NCI-H187 (cell line): ENCODE measurements at places on chromosomes 6 and 20.

DNA sequence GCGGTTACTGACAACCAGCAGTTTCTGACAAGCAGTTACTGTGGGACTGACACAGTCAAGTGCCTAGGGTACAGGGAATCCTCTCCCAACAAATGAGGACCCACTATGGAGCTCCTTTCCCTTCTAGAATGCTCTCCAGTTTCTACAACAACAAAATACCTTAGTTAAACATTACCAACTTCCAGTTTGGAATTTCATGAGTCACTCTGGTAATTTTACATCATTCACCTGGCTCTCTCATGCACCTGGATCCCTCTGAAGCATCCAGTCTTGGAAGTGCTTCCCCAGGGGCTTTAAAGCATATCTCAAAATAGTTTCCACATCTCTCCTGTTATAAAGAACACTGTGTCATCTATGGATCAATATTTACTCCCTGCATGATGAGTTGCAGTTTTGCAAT is 286.7 kb upstream of the SPTLC3 start:
- DNase-seq: no peak

- no peak for DNase-seq
These were observed 135.6 kb downstream of the BTBD9 start for GRCh38 chr6:38503960-38504682.

- no peak for DNase-seq
These were observed 2.5 kb downstream of the PPDPF start for GRCh38 chr20:63522981-63523611.

DNA sequence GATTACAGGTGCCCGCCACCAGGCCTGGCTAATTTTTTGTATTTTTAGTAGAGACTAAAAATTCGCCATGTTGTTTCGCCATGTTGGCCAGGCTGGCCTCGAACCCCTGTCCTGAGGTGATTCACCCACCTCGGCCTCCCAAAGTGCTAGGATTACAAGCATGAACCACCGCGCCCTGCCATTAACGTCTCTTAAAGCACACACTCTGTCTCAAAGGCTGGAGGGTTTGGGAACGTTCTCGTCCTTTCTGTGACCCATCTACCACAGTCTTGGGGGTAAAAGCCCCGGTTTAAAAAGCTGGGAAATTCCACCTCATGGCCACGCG is 57.8 kb upstream of the ARID1B start:
- no peak for DNase-seq

GRCh38 chr6:18280084-18280483 is 15.8 kb upstream of the DEK start:
- peak; percentile 24 for DNase-seq

DNA sequence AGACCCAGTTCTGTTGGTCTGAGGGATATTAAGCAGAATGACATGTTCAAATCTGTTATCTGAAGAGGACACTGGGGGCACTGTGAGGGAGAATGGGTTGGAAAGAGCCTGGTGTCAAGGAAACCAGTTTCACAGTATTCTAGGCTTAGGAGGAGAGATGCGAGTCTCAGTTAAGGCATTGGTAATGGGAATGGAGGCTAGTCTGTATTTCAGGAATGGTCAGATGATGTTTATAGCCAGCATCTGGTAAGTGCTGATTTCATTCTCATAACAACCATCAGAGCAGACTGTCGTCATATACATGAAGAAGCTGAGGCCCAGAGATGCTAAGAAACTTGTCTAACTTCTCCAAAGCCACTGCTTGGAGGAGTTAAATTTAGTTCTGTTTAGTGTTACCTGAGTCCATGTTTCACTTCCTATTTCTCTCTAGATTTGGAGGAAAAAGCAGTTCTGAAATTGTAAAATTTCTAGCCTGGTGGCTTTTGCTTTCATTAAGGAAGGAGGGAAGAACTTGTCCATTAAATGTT is 242.0 kb downstream of the ARID1B start:
- DNase-seq: no peak

DNA sequence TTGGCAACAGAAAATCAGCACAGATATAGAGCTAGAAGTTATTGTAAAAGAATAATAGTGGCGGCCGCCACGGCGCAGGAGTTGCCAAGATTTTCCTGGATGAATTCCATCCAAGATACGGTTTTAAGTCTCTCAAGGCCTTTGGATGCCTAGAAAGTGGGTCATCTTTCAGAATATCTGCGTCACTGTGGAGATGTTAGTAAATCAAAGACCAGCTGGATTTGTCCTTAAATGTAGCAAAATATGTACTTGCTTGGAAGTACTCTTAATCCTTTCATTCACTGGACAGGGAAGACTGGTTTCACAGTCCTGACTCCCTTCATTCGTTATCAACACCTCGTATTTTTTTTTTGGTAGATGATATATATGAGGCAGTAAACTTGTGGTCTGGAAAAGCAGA is 83.0 kb downstream of the SLC22A3 start:
- no peak for DNase-seq

GRCh38 chr6:105077596-105078385 is 102.0 kb downstream of the POPDC3 start:
- no peak for DNase-seq

GRCh38 chr6:35897036-35897435 is 23.9 kb downstream of the SRPK1 start:
- no peak for DNase-seq

DNA sequence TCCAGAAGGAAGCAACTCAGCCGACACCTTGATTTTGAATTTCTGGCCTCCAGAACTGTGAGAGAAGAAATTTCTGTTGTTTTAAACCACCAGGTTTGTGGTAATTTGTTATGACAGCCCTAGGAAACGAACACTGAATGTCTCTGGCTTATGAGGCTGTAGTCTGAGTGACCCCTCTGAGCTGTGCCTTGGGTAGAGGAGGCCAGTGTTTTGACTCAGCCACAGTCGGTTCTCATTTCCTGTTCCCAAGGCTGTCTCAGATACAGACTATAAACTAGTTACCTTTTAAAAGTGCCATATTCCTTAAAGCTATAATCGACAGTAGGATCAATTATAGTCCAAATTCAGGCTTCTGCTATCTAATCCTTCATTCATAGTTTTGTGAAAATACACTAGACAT is 391.2 kb upstream of the MAP3K7 start:
- DNase-seq: no peak

DNA sequence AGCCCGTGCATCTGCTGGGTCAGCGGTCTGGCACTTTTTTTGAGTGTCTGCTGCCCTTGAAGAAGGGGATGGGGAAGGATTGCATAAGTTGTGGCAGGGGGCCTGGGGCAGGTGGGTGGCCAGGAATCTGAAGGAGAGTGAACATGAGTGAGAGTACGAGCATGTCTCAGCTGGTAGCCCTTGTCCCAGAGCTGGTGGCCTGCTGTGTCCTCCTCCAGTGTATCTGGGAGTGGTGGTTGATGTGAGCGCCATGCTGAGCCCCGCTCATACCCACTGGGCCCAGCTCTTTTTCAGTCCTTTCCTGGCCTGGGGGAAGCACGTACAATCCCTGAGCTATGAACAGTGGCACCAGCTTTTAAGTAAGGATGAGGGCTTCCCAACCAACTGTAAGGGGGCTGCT is 136.2 kb upstream of the AGPAT4 start:
- no peak for DNase-seq

GRCh38 chr6:10424040-10424439 is 9.2 kb upstream of the TFAP2A start:
- DNase-seq: peak; percentile 46

GRCh38 chr6:158910484-158911440 is 89.2 kb downstream of the RSPH3 start:
- no peak for DNase-seq

- DNase-seq: no peak
These were observed 164.8 kb downstream of the QKI start for GRCh38 chr6:163579111-163579879.

DNA sequence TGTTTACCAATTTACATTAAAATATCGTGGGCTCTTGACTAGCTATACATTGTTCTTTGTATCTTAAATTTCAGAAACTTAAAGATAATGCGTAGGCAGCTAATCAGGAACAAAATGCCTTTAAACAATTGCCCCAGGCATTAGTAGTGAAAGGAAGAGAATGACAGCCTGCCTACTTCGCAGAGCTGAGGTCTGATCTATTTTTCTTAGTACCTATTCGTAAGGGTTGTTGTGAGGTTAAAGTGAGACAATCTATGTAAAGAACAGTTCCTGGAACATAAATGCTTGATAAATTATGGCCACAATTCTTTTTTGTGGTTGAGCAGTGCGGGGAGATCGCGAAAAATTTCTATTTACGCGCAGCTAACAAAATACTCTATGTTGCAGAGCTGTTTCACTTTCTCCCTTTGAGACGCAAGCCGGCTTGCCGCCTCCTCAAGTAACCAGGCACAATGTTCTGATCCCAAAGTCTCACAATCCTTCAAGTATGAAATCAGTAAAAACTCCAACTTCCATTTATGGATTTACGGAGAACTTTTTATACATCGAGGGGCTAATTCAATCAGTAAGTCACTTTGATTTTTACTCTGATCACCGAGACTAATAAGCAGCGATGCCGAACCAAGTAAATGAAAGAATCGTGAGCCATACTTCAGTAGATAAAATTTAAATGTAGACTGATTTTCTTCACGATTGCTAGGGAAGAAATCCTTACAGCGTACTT is 878 bp upstream of the PNRC1 start:
- no peak for DNase-seq

GRCh38 chr6:110534731-110535492 is 58.5 kb upstream of the SLC22A16 start:
- DNase-seq: no peak

DNA sequence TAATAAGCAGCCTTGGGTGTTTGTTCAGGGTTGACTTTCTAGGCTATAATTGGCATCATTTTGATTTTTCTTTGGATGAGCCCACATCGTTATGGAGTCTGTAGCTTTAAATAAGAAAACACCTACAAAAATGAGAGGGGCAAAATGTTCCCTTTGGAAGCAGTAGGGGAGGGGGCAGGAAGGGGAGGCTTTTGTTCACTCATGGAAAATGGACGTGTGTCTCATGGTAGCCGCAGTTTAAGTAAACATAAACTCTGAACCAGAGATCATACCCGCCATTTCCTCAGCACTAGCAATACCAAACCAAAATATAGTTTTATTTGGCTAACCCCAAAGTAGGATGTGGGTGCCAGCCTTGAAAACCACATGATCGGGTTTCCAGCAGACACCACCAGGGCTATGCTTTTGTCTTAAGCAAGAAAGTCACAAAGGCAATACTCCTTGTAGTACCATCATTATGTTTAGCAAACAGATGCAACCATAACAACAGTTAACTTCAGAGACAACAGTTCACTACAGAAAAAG is 572.5 kb upstream of the JAG1 start:
- no peak for DNase-seq

GRCh38 chr20:47540443-47541354 is 39.0 kb downstream of the NCOA3 start:
- no peak for DNase-seq

- peak; percentile 19 for DNase-seq
These were observed 56.2 kb upstream of the RIPOR2 start for GRCh38 chr6:24991810-24992467.

- no peak for DNase-seq
These were observed 80.3 kb downstream of the BACH2 start for GRCh38 chr6:90216072-90216977.

GRCh38 chr6:56593801-56594318 is 48.8 kb downstream of the DST start:
- DNase-seq: no peak

DNA sequence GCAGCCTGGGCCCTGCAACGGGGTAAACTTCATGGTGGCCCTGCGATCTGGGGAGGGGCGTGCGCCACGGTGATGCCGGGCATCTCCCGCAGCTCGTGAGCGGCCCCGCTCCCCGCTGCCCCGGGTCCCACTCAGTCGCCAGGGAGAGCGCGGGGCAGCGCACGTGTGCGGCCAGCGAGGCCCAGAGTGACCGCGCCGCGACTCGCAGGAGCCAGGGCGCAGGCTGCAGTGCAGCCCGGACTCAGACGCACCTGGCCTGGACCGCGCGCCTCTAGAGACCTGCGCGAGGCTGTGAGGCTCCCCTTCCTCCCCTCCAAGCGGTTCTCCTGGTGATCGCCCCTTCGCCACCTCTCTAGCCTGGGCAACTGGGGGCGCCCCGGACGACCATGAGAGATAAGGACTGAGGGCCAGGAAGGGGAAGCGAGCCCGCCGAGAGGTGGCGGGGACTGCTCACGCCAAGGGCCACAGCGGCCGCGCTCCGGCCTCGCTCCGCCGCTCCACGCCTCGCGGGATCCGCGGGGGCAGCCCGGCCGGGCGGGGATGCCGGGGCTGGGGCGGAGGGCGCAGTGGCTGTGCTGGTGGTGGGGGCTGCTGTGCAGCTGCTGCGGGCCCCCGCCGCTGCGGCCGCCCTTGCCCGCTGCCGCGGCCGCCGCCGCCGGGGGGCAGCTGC is 652 bp downstream of the BMP6 start:
- DNase-seq: no peak

GRCh38 chr20:1317545-1318255 is 11.2 kb downstream of the SDCBP2 start:
- no peak for DNase-seq

DNA sequence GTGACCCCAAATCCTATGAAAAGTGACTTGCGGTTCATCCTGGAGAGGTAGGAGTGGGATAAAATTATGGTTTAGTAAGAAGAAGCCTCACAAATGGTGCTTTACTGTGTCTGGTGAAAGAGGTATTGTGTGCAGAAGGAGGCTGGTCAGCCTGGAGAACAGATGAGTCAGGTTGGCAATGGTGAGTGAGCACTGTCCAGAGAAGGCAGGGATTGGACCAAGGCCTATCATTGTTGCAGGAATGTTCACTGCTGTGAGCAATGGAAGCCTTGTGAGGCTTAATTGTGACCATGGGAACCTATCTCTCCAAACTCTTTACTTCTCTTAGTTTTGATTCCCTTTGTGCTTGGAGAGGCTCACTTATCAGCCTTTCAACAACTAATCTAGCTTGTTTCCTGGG is 89.0 kb upstream of the KCNK16 start:
- DNase-seq: no peak

DNA sequence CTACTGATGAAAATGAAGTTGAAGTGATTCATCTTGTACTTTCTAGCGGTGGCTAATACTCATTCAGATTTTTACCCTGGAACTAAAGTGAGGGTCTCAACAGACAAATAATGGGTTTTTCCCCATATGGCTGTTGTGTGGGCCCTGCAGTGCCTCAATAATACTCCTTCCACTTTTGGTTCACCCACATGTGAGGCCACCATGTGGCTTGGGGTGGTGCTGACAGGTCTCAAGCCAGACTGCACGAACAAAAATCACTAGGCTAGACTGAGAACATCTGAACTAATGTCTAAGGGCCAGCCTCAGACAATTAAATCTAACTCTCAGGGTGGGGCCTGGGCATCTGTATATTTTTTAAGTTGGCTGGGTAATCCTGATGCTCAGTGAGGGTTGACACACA is 7.9 kb upstream of the COL12A1 start:
- DNase-seq: no peak

DNA sequence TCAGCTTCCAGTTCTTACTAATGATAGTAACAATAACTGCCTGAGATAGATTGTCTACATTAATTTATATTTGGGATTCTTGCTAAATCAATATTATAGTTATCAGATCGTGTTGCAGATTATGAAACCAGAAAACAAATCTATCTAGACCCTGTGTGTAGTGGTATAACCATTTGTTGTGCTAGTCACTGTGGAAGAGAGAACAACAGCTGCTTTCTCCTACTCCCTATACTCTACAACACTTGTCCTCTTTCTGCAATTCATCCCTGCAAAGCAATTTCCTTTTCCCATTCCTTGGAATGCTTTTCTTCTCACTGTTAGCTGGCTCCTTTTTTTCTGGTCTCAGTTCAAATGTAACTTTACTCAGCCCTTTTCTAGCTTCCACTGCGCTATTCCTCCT is 8.3 kb downstream of the COX7A2 start:
- DNase-seq: no peak
